MCF 10A (cell line): ENCODE measurements at places on chromosomes 11 and 22. TPM values are rescaled to one million over a fixed set of nuclear protein-coding genes. Genes with fewer than 3 reads are reported as not detected.

Gene TMEM9B
- 30.0 and 35.3 TPM in 2 replicates for total RNA-seq

DNA sequence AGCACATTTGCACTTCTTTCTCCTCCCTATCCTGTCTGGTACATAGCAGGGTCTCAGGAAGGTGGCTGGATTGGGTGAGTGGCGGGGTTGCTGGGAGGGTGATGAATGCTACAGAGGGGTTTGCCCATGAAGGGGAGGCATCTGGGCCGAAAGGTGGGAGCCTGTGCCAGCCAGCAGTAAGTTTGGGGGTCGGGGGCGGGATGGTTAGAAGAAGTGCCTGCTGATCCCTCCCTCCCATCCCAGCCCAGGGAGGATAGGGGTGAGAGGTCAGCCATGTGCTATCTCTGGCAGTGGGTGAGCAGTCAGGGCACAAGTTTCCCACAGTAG, 2.8 kb downstream of the CD82 start:
- DNase-seq: no peak

- no peak for DNase-seq
Measured at GRCh38 chr11:46914910-46915309, 3.4 kb downstream of the LRP4 start.

- peak; percentile 68 for DNase-seq
Measured at GRCh38 chr22:26679003-26679629, 21.7 kb downstream of the MIAT start.
